ENCODE measurements at places on chromosomes 11 and 22.
A peak's percentile ranks its signal among the peaks of the same experiment; 100 is the strongest.

DNA sequence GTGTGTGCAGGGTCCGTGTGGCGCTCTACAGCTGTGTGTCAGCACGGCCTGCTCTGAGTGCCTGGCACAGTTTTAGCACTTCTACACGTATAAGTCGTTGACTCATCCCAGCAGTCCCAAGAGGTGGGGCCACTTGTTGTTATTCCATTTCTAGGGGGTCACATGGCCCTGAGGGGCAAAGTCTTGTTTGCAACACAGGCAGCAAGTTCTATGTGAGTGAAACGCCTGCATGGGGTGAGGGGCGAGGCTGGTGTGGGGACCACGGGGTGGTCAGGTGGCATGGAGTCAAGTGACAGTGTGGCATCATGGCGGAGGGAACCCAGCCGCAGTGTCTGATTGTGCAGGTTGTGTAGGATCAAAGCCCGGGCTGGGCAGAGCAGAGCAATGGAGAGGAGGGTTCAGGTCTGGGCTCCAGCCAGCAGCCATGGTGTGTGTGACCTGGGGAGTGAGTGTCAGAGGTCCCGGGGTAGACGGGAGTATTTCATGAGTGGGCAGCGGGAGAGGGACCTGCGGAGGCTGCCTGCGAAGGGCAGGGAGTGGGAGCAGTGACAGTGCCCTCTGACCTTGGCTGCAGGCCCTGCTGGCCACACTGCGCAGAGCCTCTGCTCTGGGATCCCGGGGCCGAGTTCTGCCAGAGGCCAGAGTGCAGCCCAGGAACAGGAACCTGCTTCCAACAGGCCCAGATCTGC lies 27.9 kb downstream of the SHANK3 start:
- DNase-seq, result no peak

DNA sequence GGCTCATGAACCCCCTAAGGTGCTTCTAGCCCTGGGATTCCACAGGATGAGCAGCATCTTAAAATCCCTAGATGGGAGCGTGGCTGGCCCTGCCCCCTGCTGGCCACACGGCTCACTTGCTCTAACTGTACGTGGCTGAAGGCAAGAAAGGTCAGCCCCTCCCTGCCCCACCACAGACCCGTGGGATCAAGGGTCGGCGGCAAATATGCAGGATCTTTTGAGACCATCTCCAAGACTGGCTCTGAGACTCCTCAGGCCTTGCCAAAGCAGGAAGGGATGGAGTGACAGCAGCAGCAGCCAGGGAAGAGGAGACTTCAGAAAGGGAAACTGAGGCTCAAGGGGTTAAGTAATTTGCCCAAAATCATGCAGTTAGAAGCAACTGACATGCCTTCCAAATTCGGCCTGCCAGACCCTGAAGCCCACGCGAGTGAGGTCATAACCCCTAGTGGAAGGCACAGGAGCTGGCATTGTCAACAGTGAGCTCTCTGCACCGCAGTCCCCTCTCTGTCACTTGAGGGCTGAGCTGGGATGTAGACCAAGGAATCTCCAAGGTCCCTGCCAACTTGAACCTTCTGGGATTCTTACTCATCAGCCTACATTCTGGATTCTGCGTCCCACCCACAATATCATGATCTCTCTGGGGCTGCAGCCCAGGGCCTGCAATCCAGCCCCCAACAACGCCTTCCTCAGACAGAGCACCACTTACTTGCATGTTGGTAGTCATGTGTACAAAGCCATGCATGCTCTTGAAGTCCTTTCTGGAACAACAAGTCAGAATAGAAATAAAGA lies 31.4 kb downstream of the CREB3L1 start:
- peak; percentile 79 for DNase-seq

GRCh38 chr11:38272376-38272775 lies 1674.3 kb upstream of the RAG2 start:
- no peak for DNase-seq

- no peak for DNase-seq
Measured at GRCh38 chr11:82176945-82177344, 556.7 kb downstream of the FAM181B start.

DNA sequence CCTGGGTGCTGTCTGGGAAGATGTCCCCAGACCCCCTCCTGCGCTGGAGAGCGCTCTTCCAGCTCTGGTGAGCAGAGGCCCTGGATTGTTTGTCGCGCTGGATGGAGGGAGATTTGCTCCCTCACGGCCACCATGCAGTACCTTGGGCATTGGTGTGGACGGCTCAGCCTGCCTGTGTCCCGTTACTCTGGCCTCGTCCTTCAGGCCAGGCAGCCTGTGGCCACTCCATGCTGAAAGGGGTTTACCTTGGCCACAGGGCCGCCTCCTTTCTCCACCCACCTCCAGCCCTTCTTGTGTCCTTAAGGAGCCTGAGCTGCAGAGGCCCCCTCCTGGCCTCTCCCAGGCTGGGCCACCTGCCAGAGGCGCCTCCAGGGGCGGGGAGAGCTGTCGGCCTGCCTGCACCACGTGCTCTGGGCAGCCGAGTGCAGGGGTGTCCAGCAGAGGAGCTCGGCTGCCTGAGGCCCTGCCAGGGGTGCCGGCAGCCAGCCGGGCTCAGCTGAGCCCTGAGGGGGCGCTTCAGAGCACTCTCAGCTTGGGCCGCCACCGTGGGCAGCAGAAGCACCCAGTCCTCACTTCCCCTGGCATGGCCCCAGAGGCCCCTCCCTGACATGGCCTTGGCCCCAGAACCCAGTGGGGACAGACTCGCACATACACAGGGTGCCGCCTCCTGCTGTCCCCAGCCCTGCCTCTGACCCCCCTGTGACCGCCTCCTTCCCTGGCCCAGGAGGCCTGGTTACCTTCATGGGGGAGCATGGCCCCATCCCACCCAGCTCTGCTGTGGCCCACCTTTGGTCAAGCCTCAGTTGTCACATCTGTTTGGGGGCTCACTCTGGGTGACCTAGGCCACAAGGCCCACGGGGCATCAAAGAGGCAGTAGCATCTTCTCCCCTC lies 3.4 kb downstream of the CCND1 start:
- peak; percentile 91 for DNase-seq

DNA sequence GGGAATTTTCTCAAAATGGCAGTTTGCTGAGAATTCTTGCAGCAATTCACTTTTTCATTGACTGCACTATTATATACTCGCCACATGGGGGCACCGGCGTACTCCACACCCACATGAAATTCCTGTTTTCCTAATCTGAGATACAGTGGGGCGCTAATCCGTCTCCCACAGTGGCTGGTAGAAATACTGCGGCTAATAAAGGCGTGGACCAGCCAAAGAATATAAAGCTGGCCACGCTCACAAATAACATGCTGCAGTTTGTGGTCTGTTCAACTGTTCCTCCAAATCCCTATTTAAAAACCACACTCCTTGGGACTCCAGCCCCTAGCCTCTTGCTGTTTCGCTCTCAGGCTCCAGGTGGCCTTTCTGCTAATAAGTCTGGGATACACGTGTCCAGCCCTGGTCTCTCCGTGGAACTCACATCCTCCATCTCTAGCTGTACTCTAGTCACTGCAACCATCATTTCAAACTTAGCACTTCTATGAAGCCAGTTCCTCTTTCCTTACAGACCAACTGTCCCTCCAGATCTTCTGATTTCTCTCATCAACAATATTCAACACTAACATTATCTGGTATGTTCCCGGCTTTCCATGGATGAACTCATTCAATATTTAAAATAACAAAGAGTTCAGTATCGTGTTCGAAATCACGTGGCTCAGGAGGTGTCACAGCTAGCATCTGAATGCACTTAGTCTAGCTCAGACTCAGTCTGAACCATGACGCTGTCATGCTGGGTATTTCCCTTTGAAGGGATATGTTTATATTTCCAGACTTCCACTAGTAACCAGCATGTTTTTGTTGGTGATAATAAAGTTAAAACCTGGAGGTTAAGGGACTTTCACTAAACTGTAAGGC lies 22.0 kb downstream of the TBRG1 start:
- DNase-seq, result peak; percentile 89

GRCh38 chr11:75263944-75264349 lies 23.4 kb downstream of the TPBGL start:
- DNase-seq, result peak; percentile 45

- no peak for DNase-seq
Measured at GRCh38 chr11:2174361-2174760, 2.7 kb upstream of the TH start.

- peak; percentile 38 for DNase-seq
Measured at GRCh38 chr11:122695076-122695615, 39.6 kb downstream of the UBASH3B start.

GRCh38 chr11:112013497-112014164 lies 11.6 kb upstream of the DLAT start:
- DNase-seq, result no peak

DNA sequence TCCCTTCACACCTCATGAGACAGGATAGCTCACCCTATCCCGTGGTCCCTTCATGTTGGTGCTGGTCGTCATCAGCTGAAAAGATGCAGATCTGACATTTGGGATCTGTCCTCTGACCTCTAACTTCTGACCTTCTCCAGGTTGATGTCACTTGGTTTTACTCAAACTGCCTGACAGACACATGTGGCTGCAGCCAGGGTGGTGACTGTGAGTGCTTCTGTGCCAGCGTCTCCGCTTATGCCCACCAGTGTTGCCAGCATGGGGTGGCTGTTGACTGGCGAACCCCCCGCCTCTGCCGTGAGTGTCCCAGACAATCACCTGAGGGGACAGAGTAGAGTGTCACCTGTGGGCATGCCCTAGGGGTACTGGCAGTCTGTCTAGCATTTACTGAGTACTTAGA lies 49.7 kb downstream of the OTOG start:
- no peak for DNase-seq

- no peak for DNase-seq
Measured at GRCh38 chr11:78991681-78992080, 417.0 kb upstream of the NARS2 start.

- DNase-seq, result no peak
Measured at GRCh38 chr11:36266767-36267166, 22.5 kb downstream of the COMMD9 start.

DNA sequence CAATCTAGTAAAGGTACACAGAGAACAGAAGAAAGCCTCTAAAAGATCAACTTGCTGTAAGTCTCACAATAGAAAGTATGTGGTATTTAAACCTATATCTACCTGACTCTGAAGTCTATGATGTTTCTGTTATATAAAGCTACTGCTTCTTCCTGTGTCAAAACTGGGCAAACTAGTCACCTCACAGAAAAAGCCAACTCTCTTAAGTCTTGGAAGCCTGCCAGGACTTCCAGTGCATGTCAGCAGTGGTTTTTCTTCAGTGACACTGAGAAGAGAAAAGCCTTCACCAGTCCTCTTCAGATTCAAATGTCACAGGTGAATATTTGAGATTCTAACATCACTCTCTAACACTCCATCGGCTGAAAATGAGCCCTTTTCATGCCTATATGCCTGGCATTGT lies 808.0 kb downstream of the DLG2 start:
- peak; percentile 36 for DNase-seq

GRCh38 chr22:20203552-20204201 lies 52.8 kb upstream of the CCDC188 start:
- DNase-seq, result no peak

- peak; percentile 51 for DNase-seq
Measured at GRCh38 chr11:125287491-125288210, 123.1 kb downstream of the PKNOX2 start.

DNA sequence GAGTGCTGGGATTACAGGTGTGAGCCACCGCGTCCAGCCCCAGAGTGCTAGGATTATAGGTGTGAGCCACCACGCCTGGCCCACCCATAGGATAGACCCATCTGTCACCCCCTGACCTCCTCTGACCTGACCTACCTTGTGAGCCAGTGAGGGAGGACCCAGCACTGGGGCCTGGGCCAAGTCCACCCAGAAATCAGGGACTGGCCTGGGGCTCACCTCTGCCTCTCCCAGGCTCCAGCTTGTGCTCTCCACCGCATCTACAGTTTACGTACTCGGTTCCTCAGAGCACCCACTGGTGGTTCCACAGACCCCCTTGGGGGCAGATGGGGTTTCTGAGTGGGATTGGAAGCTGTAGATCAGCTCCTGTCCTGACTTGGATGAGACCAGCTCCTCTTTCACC lies 6.4 kb downstream of the SLC29A2 start:
- no peak for DNase-seq

GRCh38 chr11:35349897-35350296 lies 69.5 kb downstream of the SLC1A2 start:
- DNase-seq, result no peak

DNA sequence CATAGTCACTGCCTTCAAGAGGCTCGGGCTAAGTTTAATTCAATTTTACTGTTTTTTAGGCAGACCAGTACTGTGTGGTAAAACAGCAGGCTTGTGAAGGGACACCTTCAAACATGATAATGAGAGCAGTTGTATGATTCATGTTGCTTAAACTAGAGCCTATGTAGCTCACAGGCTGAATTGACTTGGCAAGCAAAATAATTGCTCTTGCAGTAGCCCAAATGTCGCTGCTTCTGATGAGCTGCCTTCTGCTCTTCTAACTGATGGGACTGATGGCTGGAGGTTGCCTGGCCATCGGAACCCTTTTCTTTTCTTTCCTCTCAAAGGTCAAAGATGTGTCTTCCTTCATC lies 137.6 kb downstream of the MAML2 start:
- DNase-seq, result no peak

GRCh38 chr22:30635273-30636225 lies at the start of gene SLC35E4:
Gene SLC35E4 (plus strand): TSS chr22:30635781. CDS start chr22:30636451, 670 bp downstream.
- peak; percentile 93 for DNase-seq

- no peak for DNase-seq
Measured at GRCh38 chr11:109040303-109040702, 375.4 kb downstream of the DDX10 start.

GRCh38 chr11:2526808-2527381 lies 82.1 kb downstream of the KCNQ1 start:
- no peak for DNase-seq

GRCh38 chr11:2390725-2391151 lies 9.8 kb upstream of the TSSC4 start:
- DNase-seq, result peak; percentile 54

DNA sequence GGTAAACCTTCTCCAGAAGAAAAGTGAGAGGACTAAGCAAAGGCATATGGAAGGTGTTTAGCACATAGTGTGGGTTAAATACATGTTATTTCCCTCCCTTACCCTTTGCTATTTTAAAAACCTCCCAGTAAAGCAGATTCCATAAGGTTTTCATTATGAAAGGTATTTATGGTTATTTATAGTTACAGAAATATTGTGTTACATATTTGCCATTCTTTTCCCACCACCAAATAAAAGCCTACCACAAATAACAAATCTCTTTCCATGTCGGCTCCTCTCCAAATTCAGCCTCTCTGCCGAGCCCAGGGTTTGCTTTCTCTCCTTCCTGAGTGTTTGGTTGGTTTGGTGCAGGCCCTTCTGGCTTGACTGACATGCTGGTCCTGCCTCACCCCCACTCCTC lies 64.4 kb downstream of the INSC start:
- no peak for DNase-seq

DNA sequence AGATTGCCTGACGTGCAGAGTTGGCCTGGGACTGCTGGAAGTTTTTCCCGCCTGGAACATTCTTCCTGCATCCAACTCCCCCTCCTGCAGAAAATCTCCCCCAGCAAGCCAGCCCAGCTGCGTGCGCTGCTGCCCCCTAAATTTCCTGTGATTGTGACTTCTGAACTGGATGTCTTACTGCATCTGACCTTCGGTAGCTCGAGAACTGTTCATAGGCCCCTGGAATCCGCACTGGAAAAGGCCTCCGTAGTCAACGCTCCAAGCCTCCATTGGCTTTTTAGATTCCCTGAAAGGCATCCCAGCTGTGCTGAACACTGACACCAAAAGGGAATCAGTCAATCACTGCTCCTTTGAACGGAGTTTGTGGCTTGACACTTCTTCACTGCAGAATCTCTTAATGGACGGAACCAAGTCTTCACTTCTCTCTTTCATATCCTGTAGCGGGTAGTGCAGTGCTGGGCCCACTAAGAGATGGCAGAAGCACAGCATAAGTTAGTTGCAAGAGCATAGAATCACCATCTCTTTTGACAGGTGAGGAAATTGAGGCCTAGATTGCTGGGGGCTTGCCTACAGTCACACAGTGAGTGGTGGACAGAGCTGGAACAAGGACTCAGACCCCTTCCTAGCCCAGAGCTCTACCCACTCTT lies 14.2 kb upstream of the RASD2 start:
- DNase-seq, result no peak

- DNase-seq, result peak; percentile 12
Measured at GRCh38 chr11:63508009-63508408, 2.1 kb downstream of the LGALS12 start.
